Stimulated activated CD8-positive, alpha-beta memory T cell treated with anti-CD3 and anti-CD28 coated beads, Interleukin-4, amount 100 ng/mL, for 24 hours (primary cell): ENCODE measurements at places on chromosomes 1 and 21.

GRCh38 chr1:22775478-22775877, 64.8 kb downstream of the EPHB2 start:
- DNase-seq, result no peak

GRCh38 chr1:1622010-1622787, 6.9 kb downstream of the MIB2 start:
- DNase-seq, result no peak

GRCh38 chr1:205670611-205671430, 9.5 kb downstream of the SLC45A3 start:
- DNase-seq, result no peak

- DNase-seq, result no peak
These were observed 26.1 kb downstream of the NR5A2 start for GRCh38 chr1:200053646-200054045.

DNA sequence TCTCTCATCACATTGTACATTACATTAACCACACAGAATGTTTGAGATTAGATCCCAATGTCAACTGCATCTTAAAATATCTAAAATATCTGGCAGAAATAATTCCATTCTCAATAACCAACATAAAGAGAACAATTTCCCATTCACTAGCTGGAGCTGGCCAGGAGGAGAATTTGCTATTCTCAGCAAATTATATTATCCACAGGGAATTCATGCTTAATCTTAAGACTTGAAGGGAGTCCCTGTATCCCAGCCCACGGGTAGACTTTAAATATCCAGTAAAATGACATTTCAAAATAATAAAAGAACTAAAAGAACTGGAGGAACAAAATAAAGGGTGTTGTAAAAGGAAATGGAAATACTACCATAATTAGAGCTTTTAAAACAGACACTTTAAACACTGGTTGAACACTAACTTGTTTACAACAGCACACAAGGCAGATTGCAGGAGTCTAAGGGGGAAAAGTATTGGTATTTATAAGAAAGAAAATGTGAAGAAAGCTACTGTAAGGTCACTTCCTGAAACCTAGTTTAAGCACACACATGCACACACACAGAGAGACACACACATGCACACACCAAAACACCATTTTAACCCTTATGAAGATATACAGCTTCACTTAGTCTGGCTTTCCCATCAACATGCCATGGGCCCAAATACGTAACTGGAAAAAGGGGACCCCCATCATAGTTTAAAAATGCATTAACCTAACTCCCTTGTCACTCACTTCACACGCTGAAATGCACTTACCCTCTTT, 107.0 kb downstream of the PTPN14 start:
- no peak for DNase-seq

DNA sequence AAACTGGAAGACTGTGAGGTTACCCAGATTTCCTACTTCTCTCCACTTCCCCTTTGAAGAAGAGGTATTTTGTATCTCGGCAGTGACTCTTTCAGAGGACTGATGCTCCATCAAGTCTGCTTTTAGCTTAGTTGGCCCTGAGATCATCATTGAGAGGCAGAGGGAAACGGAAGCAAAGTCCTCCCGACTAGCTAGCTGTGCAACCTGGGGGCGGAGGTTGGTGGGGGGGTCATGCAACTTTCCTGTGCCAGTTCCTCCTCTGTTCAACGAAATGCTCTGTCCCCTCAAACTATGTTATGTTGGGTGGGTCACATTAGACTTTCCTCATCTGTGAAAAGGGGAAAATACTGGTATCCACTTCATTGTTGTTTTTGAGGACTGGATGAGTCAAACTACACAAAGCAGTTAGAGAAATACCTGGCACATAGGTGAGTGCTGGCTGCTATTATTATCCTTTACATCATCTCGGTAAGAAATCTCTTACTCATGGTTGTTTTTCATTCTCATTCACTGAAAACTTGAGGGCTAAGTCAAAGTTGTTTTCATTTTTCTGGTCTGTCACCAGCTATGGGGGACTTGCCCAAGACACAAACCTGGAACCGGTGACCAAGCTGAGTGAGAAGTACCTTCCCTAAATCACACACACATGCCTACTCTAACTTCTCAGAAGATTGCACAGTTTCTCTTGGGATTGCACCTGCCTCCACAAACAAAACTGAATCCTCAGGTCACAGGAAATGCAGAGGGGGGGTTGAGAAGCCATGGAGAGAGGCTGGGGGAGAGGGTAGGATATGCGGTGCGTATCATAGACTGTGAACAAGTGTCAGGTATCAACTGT, 83.3 kb downstream of the ABCA4 start:
- DNase-seq, result no peak

GRCh38 chr1:64098846-64099582, 104.4 kb upstream of the UBE2U start:
- no peak for DNase-seq

- no peak for DNase-seq
These were observed 37.3 kb downstream of the COL24A1 start for GRCh38 chr1:86119214-86119764.

DNA sequence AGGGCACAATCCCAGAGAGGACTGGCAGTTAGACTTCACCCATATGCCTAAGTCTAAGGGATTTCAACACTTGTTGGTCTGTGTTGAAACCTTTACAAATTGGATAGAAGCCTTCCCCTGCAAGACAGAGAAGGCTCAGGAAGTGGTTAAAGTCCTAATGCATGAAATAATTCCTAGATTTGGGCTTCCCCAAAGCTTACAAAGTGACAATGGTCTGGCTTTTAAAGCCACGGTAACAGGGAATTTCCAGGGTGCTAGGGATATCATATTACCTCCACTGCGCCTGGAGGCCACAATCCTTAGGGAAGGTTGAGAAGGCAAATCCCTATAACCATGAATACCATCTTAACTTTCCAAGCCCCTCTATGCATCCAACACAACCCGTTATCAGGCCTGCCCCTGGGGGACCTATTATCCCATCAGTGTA, 3.3 kb upstream of the FMO4 start:
- DNase-seq, result no peak

- no peak for DNase-seq
These were observed 72.6 kb upstream of the IPO9 start for GRCh38 chr1:201756406-201756805.

DNA sequence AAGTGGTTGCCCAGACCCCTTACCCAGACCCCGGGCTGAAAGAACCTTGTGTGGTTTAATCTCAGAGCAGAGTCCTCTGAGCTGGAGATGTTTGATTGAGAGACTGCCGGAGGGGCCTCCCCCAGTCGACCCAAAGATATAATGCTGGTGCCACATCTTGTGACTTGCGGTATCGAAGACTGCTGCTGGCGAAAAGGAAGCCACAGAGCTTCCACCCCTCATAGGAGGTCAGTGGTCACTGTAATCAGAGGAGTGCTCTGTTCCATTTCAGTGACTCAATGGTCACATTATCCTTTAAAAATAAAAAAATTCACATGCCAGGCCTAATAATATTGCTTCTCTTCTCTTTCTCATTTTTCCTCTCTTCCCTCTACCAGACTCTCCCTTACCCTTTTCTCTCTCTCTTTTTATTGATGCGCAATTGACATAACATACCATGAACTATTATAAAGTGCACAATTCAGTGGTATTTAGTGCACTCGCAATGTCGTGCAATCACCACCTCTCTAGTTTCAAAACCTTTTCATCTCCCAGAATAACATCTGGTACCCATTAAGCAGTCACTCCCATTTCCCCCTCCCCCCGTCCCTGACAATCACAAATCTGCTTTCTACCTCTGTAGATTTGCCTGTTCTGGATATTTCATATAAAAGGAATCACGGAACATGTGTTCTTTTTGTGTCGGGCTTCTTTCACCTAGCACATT, 52.6 kb upstream of the LYST start:
- no peak for DNase-seq

GRCh38 chr1:71940261-71940660, 342.1 kb downstream of the NEGR1 start:
- DNase-seq, result no peak

GRCh38 chr1:177256153-177257075, 85.7 kb downstream of the BRINP2 start:
- no peak for DNase-seq

DNA sequence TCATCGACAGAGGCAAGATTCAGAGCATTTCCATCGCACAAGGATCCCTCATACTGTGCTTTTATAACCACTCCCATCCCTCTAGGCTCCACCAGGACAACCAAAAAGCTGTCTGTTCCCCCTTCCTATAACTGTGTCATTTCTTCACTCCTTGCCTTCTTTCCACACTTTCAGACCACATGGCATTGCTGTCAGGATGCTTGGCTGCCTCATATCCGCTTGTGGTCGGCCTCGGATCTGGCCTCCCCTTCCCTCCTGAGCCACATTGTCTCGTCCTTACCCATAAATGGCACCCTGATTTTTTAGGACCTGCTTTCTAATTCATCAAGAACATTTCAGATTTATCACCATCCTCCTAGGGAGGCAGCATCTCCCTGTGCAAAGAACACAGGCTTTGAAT, 80.5 kb downstream of the HIVEP3 start:
- DNase-seq, result no peak
